Bronchial epithelial cell (primary cell): ENCODE measurements at places on chromosomes 3 and 15. TPM values are rescaled to one million over a fixed set of nuclear protein-coding genes. Genes with fewer than 3 reads are reported as not detected.

RYR3 gene
- under 0.01 and 0.26 TPM in 2 replicates for total RNA-seq

- peak; percentile 76 for DNase-seq
Observed at GRCh38 chr3:168803536-168803935, 707.8 kb upstream of the GOLIM4 start.

CDCP1 gene
- total RNA-seq: 41.3 and 64.9 TPM in 2 replicates

EFCC1 gene
- under 0.01 TPM in 1 of 2 replicates, not detected in the other for total RNA-seq

- peak; percentile 7 for DNase-seq
Observed at GRCh38 chr3:8095724-8096123, 405.9 kb upstream of the LMCD1 start.

TF gene
- under 0.01 and 0.13 TPM in 2 replicates for total RNA-seq
